NCI-H524 (cell line): ENCODE measurements at places on chromosomes 1 and 21.

DNA sequence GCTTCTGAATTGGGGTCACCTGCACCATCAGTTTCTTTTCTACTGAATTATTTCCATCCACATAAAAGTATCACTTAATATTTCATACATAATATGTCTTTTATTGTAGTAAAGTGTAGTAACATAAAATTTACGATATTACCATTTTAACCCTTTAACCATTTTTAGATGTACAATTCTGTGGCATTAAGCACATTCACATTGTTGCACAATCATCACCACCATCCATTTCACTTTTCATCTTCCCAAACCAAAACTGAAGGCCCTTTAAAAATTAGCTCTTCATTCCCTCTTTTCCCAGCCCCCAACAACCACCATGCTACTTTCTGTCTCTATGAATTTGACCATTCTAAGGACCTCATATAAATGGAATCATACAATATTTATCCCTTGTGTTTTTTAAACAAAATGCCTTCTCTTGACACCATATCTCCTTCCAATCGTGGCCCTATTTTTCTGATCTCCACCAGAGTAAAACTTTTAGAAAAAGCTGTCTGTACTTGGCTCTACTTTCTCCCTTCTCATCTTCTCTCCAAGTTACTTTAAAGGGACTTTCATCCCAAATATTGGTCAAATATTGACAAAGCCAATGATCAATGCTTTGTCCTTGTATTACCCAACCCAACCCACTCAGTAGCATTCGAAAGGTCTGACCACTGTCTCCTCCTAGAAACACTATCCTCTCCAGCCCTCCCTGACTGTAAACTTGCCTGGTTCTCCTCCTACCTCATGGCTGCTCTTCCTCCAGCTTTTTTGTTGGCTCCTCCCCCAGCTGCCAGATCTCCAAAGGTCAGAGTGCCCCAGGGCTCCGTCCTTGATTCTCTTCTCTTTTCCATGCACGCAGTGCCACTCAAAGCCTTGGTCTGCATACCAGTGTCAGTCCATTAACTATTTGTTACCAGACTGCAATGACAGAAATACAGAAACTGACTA lies 44.7 kb downstream of the SLC30A10 start:
- no peak for DNase-seq

GRCh38 chr1:242043165-242043564 lies 44.3 kb upstream of the MAP1LC3C start:
- no peak for DNase-seq

- peak; percentile 73 for DNase-seq
These were observed 179.2 kb downstream of the ATG4C start for GRCh38 chr1:62962901-62963776.

DNA sequence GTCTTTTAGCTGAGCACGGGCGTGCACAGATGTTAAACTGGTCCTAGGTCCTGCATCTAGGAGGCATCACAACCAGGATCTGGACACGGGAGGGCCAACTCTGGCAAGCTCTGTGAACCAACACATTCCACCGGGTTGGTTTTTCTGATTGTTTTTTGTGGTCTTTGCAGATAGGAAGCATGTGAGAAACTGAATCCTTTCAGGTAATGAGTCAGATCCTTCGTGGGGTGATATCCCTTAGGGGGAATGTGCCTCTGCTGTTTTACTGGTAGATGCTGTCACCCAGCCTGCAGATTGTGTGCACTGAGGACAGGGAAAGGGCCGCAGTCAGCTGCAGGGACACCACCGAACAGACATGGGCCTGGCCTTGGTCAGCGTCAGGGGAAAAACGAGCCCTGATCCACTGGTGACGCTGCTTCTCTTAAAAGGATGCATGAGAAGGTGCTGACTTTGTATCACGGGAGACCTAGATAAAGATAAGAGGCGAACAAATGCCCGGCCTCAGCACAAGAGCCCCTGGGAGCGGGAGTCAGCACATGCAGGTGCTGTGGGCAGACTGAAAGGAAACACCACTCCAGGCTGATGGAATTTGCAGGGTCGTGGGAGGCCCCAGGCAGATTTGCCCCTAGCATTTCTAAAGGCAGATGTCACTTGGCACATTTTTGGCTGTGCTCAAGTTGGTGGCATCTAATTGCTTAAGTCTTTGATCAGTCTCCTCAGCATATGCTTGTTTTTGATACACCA lies 51.1 kb downstream of the DOP1B start:
- no peak for DNase-seq

GRCh38 chr1:42801832-42802473 lies 15.0 kb upstream of the ERMAP start:
- DNase-seq, result no peak

DNA sequence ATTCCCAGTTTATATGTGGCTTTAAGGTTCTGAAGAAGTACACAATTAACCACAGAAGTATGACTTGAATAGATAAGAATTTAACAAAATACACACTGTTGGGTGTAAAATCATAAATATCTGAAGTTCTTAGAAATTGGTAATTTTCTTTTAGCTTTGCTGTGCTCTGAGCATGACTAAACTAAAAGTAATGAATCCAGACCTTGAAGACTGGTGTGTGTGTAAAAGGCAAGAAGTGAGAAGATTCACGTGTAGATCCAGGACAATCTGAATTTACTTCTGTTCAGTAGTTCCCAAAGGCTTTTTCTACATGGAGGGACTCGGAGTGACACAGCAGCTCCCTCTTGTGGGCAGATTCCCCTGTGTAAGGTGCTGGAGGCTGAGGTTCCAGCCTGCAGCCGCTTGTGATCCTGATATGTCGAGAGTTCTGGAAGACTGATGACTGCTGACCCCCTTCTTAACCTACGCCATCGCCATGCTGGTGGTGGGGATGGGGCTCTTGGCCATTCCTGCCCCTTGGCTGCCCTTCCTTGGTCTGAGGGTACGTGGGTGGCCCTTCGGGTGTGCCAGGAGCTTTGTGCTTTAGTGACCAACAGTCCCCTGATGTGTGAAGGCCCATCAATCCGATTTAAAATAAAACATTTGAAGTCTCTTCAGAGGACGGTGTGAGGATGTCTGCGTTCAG lies 62.7 kb downstream of the ADARB1 start:
- peak; percentile 83 for DNase-seq

GRCh38 chr1:217620814-217621213 lies 10.1 kb downstream of the GPATCH2 start:
- DNase-seq, result no peak

GRCh38 chr1:224846119-224846907 lies 83.2 kb upstream of the DNAH14 start:
- DNase-seq, result no peak

GRCh38 chr21:43917515-43918384 lies 52.7 kb downstream of the AGPAT3 start:
- no peak for DNase-seq

- no peak for DNase-seq
These were observed 214.9 kb downstream of the HLX start for GRCh38 chr1:221093903-221094791.

GRCh38 chr1:198943484-198944187 lies 304.8 kb downstream of the PTPRC start:
- no peak for DNase-seq

GRCh38 chr1:51941528-51941927 lies 49.0 kb downstream of the RAB3B start:
- no peak for DNase-seq

GRCh38 chr1:36523850-36524249 lies 41.1 kb upstream of the CSF3R start:
- no peak for DNase-seq

- DNase-seq, result no peak
These were observed 5.0 kb downstream of the WDR77 start for GRCh38 chr1:111444031-111444430.

GRCh38 chr1:159986531-159986930 lies 32.5 kb upstream of the SLAMF9 start:
- DNase-seq, result no peak

- DNase-seq, result no peak
These were observed 97.7 kb upstream of the GREM2 start for GRCh38 chr1:240709676-240710075.

DNA sequence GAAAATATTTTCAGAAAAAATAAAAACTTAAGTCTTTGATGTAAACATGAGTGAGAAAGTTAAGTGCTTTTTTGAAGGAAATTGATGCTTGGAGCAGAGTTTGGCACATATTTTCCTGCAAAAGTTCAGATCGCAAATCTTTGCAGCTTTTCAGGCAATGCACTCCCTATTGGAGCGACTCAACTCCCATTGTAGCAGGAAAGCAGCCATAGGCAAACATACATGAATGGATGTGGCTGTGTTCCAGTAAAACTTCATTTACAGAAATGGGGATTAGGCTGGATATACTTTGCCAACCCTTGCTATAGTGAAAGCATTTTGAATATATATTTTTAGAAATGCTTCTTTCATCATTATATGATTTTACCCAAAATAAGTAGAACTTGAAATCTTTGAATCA lies 8.1 kb downstream of the AGL start:
- DNase-seq, result no peak

DNA sequence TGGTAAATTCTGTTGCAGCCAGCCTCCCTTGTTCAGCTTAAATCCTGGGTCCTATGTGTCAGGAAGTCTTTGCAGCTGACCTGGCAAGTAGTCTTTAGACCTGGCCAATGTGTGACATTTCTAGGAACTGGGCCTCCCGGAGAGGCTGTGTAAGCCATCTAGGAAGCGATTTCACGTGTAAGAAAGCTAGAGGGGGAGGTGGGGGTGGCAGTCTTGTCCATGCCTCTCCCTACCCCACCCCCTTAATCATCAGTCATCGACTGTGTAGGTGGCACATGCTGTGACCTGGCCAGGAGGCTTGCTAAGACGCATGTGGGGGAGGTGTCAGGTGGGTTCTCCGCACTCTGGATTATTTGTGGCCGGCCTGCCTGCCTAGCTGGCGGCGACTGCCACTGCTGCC lies 8.4 kb downstream of the C1orf226 start:
- no peak for DNase-seq

DNA sequence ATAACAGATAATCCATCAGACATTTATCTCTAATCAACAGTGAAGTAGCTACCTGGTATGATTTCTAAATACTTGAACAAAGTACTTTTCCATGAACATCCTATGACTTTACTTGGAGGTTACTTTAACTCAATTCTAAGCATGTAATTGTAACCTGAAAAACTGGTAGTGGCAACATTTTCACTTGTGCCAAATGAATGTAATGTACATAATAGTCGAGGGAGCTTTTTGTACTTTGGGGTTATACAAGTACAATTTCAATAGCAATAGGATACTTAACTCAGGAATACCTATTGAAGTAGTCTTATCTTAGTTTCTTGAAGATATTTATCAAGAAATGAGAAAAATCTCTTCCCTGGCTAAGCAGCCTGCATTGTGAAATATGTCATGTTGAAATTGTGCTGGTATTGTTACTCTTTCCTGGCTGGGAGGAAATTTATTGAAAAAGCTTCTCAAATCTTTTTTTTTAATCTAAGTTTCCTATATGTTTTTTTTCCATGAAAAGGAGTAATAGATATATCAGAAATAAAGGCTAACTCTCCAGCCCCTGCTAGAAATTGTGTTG lies 33.7 kb upstream of the CACYBP start:
- no peak for DNase-seq

DNA sequence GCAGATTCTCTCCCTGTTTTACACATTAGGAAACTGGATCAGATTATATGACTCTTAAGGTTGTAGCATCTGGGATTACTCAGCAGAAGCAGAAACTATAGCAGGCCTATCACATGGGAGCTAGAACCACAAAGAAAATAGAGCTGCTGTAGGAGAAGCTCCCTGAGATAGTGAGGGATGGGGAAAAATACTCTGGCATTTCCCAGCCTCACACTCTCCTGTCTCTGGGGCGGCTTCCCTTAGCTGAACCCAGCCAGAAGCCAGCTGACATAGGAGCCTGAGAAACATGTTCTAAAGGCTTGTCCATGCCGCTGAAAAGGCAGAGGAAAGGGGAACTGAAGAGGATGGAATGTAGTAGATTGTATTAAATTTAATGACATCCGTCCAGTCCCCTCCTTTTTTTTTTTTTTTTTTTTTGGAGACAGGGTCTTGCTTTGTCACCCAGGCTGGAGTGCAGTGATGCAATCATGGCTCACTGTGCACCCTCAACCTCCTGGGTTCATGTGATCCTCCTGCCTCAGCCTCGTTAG lies 76.8 kb upstream of the DNAJC6 start:
- DNase-seq, result no peak

- no peak for DNase-seq
These were observed 70.9 kb downstream of the PRDM16 start for GRCh38 chr1:3139871-3140361.

DNA sequence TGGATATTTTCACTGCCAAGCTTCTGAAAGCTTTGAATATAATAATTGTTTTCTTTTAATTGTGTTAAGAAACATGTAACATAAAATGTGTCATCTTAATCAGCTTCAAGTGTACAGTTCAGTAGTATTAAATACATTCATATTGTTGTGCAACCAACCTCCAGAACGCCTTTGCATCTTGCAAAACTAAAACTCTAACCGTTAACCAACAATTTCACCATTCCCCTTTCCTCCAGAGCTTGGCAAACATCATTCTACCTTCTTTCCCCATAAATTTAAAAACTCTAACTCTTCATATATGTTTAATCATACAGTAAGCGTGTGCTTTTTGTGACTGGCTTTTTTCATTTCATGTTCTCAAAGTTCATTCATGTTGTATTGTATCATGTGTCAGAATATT lies 2.1 kb downstream of the MNDA start:
- no peak for DNase-seq

- no peak for DNase-seq
These were observed 133.1 kb downstream of the GIPC2 start for GRCh38 chr1:78178816-78179215.

GRCh38 chr1:204889681-204890383 lies 19.2 kb downstream of the NFASC start:
- peak; percentile 44 for DNase-seq

- peak; percentile 74 for DNase-seq
These were observed 123.4 kb downstream of the ESRRG start for GRCh38 chr1:216599851-216600250.

- DNase-seq, result peak; percentile 65
These were observed 265.9 kb downstream of the PRDM2 start for GRCh38 chr1:13965770-13966398.

DNA sequence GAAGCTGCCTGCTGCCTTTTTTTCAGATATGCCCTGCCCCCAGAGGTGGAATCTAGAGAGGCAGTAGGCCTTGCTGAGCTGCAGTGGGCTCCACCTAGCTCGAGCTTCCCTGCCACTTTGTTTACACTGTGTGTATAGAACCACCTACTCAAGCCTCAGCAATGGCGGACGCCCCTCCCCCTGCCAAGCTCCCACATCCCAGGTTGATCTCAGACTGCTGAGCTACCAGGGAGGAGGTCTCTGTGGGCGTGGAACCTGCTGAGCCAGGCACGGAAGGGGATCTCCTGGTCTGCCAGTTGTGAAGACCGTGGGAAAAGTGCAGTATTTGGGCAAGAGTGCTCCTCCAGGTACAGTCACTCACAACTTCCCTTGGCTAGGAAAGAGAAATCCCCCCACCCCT lies 65.1 kb downstream of the MSH4 start:
- DNase-seq, result no peak

DNA sequence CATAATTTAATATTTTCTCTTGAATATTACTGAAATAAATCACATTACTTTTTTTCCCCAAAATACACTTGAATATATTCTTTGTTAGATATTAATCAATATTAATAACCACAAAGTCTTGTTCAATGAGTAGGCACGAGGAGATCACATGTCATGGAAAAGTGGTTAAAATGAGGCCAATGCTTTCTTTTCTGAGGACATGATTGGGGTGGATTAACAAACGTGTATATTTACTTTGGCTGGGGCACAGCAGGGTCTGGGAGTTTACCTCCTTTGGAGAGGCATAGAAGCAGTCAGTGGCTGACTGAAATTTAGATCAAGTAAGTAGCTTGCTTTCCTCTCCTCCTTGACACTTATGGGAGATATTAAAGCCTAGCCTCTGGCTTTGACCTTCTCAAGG lies 664.3 kb upstream of the B3GALT2 start:
- no peak for DNase-seq

GRCh38 chr1:98468111-98468717 lies 193.3 kb upstream of the SNX7 start:
- DNase-seq, result no peak
